H54 (cell line): ENCODE measurements at places on chromosomes 11 and 22.
A peak's percentile ranks its signal among the peaks of the same experiment; 100 is the strongest.

DNA sequence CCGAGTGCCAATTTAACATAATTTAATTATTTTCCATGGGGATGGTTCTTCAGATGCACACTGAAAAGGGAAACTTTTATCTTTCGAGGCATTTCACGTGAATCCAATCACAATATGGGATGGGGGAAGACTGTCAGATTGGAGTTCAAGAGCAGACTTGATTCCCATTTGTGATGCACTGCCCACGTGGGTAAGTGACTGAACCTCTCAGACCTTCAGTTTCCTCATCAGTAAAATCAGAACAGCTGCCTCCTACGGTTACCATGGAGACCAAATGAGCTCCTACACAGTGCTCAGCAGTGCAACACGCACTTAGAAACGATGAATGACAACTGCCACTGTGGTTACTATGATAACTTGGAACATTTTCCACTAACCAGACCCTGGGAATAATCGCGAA is 21.7 kb downstream of the KIAA0930 start:
- no peak for DNase-seq

GRCh38 chr11:88352139-88352538 is 14.6 kb upstream of the CTSC start:
- DNase-seq, result no peak

DNA sequence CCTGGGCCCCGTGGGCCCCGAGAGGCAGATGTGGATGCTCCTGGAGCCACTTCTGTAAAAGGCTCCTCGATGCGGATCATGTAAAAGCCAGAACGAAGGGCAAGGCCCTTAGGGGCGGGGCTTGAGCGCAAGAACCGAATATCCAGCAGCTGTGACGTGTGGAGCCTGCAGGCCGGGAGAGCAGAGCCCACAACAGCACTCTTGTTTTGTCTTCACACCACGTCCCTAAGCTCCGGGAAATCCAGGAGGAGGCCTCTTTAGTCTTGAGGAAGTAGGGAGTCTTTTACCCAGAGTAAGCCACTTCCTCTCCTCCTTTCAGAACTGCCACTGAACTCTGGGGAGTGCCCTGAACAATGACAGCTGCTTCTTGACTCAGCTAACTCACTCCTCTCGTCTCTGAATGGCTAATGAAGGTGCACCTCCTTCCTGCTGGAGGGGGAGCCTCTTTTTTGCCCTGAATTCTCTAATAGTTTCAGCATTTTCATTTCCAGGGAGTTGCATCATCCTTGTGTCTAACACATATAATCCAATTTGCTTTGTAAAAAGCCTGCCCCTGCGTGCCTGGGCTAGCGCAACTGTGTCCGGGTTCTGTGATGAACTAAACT is 12.5 kb downstream of the L3MBTL2 start:
- no peak for DNase-seq

DNA sequence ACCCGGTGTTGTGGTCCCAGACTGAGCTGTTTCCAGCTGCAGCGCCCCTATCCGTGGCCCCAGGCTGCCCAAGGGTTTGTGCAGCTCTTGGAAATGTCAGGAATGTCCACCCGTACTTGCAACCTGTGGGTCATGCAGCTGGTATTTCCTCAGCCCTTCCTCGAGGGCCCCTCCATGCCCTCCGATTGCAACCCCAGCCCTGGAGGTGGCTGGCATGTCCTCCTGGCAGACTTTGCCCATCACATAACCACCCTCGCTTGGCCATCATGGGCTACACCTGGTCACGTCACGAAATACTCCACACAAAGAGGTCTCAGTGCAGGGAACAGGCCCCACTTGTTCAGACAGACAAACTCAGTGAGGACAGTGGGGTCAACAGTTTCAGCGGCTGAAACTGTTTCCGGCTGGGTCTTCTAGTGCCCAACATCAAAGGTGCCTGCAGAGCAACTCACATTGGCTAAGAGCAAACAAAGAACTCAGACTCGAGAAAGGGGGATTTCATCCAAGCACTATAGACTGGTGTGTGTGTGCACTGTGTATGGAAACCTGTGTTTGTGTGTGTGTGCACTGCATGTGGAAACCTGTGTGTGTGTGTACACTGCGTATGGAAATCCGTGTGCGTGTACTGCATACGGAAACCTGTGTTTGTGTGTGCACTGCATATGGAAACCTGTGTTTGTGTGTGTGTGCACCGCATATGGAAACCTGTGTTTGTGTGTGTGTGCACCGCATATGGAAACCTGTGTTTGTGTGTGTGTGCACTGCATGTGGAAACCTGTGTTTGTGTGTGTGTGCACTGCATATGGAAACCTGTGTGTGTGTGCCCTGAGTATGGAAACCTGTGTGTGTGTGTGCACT is 72.8 kb upstream of the CCND1 start:
- DNase-seq, result peak; percentile 63

GRCh38 chr11:10488121-10488933 is 33.3 kb downstream of the AMPD3 start:
- DNase-seq, result peak; percentile 50

GRCh38 chr11:46345881-46346484 is 1.3 kb upstream of the DGKZ start:
- DNase-seq, result no peak

GRCh38 chr11:80188076-80188627 is 747.3 kb upstream of the TENM4 start:
- DNase-seq, result no peak

DNA sequence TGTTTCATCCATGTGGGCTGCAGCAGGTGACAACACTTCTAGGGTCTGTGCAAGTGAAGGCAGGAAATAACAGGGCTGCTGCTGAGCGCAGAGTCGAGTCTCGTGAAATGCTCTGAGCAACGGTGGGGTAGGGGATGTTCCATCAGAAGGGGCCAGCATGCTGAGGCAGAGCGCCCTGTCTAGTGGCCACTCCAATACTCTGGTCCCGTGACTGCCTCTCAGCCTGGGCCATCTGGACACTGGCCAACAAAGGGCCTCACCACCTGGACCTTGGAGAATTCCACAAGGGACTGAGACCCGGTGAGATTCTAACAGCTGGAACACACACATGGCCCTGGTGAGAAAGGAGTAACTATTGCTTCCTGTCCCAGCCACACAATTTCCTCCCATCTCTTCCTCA is 375.7 kb downstream of the SHANK2 start:
- no peak for DNase-seq

GRCh38 chr11:65885231-65885630 is 3.0 kb downstream of the FIBP start:
- DNase-seq, result no peak

DNA sequence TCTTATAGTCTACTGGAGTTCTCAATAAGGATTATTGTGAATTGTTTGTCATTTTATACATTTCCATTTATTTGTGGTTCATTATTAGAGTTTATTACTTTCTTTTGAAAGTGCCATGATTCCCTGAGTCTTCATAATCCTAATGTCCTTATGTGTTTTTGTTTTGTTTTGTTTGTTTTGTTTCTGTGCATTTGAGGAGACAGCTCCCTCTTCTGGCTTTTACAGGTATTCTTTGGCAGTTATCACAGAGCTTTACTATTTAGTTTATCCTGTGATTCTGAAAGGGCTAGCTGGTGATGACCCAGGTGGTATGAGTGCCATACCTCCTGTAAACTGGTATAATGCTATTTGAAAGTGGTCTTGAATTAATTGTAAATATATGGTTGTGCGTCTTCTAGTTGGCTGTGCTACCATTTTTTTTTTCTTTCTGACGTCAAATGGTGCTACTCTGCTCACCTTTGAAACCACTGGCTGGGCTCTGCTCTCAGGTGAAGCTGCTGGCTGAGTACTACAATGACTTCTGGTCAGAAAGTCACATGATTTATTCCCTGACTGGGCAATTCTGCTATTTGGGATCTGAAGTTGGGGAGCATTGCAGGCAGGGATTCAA is 751.2 kb downstream of the JRKL start:
- DNase-seq, result peak; percentile 0

GRCh38 chr22:29382580-29383302 is 5.6 kb downstream of the AP1B1 start:
- no peak for DNase-seq

DNA sequence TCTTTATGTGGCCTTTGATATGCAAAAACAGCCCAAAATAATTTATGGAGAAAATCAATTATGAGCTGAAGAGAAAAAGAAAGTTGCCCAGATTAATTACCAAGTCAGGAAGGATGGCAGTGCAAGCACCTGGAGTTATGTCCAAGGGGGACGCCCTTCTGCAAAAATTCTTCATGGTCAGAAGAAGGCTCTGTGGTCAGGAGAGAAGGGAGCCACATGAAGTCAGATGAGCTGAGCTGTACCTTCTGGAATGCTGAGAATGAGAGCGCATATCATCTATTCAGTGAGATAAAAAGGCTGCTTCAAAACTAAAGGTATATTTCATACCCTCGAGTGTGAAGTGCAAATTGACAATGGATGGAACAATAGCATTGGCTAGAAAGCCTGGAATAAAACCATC is 607.4 kb downstream of the NTM start:
- DNase-seq, result peak; percentile 24
